Activated CD8-positive, alpha-beta memory T cell treated with anti-CD3 and anti-CD28 coated beads for 1 hour (primary cell): ENCODE measurements at places on chromosomes 6 and 20.

DNA sequence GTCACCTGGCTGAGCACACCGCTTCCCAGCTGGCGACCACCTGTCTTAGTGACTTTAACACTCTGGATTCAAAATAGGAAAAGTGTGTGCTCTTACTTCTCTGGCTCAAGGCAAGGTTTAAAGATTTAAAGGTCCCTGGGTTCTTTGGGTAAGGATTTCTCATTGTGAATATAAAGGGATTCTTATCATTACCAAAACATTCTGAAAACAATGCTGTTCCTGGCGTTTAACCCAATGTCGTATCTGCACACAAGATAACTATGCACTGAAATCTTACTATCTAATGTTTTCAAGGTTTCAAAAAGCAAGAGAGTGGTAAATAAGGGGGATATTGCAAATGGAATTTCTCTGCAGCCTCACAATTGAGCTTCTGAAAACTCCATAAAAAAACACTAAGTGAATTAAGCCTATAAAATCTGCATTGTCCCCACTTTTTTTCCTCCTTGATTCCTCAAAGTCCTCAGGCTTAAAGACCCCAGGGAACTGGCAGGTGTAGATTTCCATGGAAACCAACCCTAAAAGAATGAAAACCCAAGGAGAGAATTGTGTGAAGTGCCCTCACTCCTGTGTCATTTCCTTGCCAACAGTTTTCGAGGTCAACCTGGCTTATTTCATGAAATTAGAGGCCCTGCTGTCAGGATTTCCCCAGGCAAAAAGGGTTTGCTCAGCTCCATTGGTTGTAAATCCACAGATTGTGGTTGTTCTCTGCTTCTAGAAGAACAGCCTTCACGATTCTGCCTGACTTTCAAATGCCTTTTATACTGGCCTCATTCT is 44.0 kb downstream of the BMP2 start:
- no peak for DNase-seq

- DNase-seq: no peak
Measured at GRCh38 chr20:17753516-17753915, 53.8 kb downstream of the BANF2 start.

- no peak for DNase-seq
Measured at GRCh38 chr6:217048-217659, 75.1 kb upstream of the DUSP22 start.

- no peak for DNase-seq
Measured at GRCh38 chr6:43608310-43608763, 20.7 kb downstream of the GTPBP2 start.

- DNase-seq: no peak
Measured at GRCh38 chr20:50918403-50918802, 12.8 kb downstream of the ADNP start.

GRCh38 chr6:167094436-167094819 is 28.5 kb upstream of the CCR6 start:
- no peak for DNase-seq

GRCh38 chr6:30211899-30212298 is 1.3 kb downstream of the TRIM26 start:
- DNase-seq: no peak

DNA sequence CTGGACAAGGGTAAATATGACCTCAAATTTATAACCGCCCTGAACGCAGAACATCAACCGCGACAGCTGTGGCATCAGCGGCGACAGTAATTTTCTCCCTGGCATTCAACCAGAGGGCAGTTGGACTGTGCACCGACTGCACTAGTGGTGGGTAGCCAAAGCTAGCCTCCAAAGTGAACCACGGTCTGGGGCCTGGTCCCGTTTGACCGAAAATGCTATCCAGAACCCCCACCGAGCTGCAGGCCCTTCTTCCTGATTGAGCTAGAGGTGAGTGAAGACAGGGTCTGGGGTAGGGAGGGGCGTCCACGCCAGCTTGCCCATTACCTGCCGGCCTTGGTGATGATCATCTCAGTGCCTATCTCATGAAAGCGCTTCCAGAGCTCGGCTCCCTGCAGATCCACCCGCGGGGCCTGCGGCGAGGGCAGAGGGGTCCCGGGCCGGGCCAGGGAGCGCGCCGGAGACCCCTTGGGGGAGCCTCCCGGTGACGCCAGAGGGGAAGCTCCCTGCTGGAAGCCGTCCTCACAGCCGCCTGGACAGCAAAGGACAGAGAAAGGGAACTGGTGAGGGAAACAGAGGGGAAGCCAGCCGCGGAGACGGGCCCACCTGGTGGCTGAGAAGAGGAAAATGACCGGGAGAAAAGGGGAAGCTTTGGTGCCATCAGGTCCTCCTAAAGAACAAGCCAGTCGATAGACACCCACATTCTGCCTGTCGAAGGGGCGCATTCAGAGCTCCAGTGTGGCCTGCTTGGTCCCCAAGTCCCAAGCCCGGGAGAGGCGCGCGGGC is 2.0 kb downstream of the TBX18 start:
- no peak for DNase-seq

DNA sequence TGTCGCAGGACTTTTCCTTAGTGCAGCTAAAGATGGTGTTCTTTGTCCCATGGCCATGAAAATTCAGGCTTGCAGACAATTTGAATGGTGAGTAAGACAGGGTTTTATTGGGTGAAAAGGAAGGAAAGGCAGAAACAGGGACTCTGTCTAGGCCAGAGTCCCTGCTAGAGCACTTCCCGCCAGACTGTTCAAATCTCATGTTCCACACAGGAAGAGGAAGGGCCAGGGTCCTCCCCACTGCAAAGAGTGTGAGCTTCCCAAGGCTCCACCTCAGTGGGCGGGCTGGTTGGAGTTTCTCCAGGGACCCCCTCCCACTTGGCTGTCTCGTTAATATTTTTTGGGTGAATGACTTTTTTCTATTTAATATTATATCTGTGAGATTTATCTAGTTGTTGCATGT is 29.0 kb downstream of the COL19A1 start:
- no peak for DNase-seq

GRCh38 chr6:107618672-107619071 is 128.8 kb downstream of the SOBP start:
- peak; percentile 7 for DNase-seq

DNA sequence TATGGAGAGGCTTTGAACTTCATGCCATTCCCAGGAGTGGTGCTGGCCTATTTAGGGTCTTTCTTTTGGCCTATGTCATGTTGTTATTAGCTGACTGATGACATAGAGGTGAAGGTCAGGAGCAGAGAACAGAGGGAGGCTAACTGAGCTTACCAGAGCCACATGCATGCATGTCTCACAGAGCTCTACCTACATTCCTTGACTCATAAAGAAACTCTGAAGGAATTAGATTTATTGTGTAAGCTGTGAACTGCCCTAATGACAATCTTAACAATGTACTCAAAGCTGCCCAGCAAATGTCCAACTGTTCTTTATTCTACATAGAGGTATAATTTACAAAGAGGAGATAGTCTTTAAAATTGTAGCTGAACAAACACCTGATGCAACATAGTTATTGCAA is 192.7 kb upstream of the CNR1 start:
- no peak for DNase-seq

DNA sequence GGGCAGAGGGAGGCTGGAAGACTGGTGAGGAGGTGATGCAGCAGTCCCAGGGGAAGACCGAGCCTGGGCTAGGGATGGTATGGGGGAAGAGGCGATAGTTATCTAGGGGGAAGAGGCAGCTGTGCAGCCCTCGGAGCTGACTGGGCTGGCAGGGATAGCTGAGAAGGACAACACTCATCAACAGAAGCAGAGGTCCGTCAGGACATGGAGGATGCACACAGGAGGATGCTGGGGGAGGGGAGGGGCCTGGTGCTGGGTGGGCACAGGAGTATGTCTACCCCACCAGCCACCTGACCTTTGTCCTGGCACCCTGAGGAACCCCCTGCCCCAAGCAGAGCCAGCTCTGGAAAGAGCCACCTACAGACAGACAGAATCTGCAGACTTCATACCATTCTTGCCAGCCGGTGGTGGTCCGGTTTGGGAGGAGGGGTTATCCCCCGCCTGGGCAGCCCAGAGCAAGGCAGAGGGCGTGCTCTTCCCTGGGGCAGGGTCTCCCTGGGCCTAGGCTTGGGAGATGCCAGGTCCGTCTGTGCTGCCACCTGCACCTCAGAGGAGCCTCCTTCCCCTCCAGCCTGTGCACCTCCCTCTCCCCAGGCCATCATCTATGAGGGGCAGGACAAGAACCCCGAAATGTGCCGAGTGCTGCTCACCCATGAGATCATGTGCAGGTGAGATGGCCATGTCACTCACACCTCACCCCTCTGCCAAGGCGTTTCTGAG is 14.9 kb downstream of the EBF4 start:
- DNase-seq: no peak

- no peak for DNase-seq
Measured at GRCh38 chr20:10507052-10507451, 71.9 kb downstream of the SLX4IP start.

- no peak for DNase-seq
Measured at GRCh38 chr20:1858871-1859270, 36.3 kb upstream of the SIRPA start.

DNA sequence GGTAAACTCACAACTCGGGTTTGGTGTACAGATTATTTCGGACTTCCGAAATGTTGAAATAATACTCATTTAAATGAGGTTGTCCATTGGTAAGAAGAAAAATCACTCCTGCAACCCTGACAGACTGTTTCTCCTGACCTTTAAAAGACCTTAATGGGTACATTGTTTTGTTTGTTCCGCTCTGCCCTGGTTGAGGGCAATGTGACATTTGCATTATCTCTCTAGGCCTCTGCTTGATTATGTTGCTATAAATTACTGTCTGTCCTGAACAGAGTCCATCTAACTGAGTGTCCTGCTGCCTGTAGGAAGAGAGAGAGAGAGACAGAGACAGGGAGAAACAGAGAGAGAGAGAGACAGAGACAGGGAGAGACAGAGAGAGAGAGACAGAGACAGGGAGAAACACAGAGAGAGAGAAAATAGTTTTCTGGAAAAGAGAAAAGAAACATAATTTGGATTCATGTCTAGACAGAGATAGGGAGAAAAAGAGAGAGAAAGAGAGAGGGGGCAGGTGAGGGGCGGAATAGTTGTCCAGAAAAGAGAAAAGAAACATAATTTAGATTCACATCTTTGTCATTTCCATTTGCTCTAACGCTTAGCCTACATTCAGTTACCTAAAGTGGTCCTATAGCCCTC is 83.2 kb downstream of the SHLD1 start:
- no peak for DNase-seq

DNA sequence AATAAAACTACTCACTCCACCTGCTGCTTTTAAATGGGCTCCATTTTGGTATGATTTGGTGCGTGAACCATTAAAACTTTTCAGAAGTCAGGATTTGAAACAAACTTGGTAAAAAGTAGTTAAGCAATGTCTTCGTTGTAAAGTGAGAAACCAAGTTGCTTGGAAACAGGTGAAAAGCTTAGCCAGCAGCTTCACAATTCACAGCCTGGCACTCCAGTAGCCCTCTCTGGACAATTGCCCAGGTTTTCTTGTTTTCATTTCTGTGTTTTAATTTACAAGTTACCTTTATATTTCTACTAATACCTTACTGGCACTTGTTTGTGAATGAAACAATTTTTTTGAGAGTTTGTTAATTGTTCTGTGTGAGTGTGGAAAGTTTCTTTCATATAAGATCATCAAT is 12.8 kb downstream of the NT5E start:
- DNase-seq: no peak
